ENCODE measurements at places on chromosomes 12 and 14. TPM values are rescaled to one million over a fixed set of nuclear protein-coding genes. Genes with fewer than 3 reads are reported as not detected.

FBXL14 gene
- total RNA-seq: 12.4 TPM

PLBD2 gene
- 28.4 TPM for total RNA-seq

KCNC2 gene
- not detected for total RNA-seq

CISTR gene
- total RNA-seq: not detected

CLEC4E gene
- total RNA-seq: 0.66 TPM

AKAP5 gene
- 0.36 TPM for total RNA-seq

AQP5 gene
- not detected for total RNA-seq

CCDC92 gene
- 30.7 TPM for total RNA-seq

TAS2R13 gene
- not detected for total RNA-seq

RTN1 gene
- total RNA-seq: not detected

KCNMB4 gene
- 0.35 TPM for total RNA-seq

SLC7A7 gene
- total RNA-seq: 22.5 TPM

MYL2 gene
- 1.3 TPM for total RNA-seq

FSCB gene
- not detected for total RNA-seq

CDK17 gene
- total RNA-seq: 9.5 TPM
